Fibroblast of upper back skin (primary cell): ENCODE measurements at places on chromosomes 1 and 21.
A peak's percentile ranks its signal among the peaks of the same experiment; 100 is the strongest.

DNA sequence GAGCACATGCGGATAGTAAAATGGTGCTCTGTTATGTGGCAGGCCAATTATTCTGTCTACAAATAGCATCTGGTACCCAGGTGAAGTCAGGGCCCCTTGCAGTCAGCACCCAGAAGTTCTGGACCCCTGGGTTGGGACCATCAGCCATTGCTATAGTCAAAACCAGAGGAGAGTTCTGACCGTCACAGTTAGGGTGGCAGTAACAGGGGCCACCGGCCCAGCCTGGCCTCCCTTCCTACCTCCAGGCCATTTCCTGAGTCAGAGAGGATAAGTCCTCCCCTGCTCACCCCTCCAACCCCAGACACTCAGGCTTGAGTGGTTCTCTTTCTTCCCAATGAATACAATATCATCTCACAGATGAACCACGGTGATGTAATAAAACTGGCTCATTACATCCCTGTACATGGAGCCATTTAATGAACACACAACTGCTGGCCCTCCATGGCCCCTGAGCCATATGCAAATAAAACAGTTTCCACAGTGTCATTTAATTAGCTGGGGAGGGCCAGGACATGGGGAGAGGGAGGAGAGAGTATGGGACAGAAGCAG, 673.6 kb downstream of the MATN1 start:
- no peak for DNase-seq

DNA sequence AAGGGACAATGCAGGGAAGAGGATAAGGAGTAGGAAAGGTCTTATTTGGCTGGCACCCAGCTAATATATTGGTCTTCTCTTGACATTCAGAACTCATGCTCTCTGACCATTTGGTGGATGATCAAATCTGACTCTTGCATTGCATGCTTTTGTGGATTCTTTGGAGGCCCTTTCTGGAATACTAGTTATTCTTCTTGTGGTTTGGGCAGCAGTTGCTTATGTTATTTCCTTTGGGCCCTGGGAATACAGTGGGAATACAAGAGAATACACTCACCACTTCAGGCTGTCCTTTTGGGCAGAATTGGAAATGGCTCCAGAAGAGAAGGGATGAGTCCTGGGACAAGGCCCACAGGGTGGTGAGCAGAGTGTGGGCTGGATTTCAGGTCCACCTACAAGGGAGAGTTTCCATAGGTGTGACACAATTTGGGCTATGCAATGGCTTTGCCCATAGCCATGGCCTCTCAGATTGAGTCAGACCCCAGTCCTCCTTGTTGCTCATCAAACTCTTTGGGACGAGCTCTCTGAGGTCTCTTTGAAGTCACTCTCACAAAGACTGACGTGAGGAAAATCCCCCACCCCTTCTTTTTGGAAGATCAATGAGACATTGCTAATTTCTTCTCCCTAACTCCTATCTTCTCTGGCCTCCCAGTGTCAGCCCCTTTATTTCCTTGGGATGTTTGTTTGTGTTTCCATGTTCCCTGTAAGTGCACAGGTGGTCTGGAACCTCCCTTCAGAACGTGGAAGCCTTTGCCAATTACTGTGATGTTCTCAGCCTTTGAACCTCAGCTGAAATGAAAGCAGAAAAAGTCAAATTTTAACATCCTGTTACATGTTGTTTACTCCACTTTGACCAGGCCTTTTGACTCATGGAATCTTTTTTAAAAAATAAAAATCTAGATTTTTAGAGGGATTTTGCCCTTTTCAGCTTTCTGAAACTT, 19.4 kb downstream of the HSD11B1 start:
- DNase-seq, result peak; percentile 57

- peak; percentile 69 for DNase-seq
These were observed 203.4 kb downstream of the HS2ST1 start for GRCh38 chr1:87117761-87118368.

DNA sequence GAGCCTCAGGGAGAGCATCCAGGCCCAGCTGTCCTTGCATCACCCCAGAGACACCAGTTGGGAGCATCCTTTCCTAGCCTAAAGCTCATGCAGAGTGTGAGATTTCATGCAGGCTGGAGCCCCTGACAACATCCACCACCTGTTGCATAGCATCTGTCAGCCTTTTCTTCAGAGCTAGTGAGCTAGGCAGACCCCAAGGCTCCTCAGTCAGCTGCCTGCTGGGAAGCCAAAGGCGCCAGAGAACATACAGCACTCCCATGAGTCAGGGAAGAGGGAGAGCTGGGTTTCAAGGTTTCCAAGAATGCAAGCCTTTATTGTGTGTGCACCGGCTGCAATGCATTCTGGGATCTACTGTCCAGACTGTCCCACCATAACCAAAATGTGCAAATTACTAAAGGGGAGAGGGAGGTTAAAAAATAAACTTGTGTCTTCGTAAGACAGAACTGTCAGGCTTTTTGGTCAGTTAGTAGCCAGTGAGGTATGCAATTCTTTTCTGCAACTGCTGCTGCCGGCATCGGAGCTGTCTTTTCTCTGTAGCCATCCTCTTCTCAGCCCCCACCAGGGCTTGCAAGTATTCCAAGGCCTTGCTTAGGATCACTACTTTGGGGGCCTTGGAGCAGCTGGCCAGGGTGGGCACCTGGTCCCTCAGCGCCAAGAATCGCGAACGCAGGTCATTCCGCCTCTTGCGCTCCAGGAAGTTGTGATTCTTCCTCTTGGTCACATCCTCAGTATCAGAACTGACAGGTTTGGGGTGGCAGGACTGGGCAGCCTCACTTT, 4.6 kb downstream of the MYCL start:
- peak; percentile 75 for DNase-seq

DNA sequence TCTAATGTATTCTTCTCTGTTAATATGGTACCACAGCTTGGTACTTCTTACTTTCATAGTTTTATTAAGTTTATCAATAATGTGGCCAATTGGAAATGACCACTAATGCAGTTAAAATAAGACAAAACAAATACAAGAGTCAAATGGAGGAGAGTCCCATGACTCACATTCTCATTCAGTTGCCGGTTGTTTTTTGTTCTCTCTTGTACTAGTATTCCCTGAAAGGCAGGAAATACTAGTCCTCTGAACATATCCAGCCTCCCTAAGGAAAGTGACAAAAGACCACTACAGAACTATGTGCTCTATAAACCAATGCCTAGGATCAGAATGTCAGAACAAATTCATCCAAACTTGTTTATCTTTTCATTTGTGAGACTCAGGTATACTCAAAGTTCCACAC, 165.2 kb upstream of the SAMSN1 start:
- DNase-seq, result no peak

GRCh38 chr1:24761582-24761981, 16.3 kb downstream of the CLIC4 start:
- DNase-seq, result no peak

DNA sequence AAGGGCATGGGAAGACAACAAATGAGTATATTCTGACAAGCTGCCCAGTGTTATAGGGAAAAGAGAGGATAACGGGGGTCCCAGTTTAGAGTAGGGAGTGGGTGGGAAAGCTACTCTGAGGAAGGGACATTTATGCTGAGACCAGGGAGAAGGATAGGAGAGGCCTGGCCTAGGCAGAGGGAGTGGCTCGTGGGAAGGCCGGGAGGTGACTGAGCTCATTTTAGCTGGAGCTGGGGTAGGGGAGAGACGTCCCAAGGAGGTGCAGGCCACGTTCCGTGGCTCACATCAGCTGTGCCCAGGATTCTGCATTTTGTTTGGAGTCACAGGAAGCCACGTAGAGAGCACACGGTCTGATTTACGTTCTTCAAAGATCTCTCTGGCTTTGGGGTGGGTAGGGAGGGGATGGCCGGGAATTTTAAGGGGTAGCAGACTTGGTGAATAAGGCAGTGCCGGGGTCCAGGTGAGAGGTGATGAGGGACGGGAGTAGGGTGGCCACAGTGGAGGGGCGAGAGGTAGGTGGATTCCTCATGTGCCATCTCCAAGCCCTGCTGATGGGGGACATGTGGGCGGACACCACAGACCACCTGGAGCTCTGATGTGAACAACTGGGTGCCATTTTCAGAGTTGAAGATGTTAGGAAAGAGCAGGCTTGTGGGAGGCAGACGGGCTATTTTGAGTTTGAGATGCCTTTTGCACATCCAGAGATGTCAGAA, 4.7 kb downstream of the TINAGL1 start:
- DNase-seq, result no peak

- DNase-seq, result no peak
These were observed 60.6 kb downstream of the MEGF6 start for GRCh38 chr1:3550511-3551289.

DNA sequence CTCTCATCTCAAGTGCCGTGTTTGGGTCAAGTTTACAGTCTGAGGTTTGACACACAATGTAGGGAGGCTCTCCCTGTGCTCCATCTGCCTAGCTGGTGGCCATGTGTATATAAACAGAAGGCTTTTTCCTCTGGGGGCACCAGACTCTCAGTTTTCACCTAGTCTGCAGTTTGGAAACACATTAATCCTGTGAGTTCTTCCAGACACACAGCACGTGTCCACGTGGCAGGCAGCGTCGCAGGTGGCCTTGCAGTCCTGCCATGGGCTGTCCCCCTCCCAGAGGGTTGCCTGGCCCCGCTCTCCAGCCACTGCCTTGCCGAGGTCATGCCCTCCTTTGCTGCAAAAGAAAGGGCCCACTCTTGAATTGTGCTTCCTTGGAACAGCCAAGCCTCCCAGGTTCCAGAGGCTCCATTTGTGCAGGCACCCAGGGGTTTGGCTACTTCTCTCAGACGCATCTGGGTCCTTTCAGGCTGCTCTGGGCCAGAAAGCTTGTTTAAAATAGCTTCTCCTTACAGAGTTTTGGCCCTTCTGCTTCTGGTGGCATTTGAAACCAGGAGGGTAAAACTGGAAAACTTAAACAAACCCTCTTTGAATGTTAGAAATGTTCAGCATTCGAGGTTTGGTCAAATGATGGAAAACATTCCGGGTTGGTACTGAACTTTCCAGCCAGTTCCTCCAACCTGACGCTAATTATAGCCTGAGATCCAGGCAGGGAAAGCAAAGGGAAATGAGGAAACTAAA, 4.4 kb upstream of the RUNX1 start:
- no peak for DNase-seq
